B cell (primary cell): ENCODE measurements at places on chromosomes 4 and X.

DNA sequence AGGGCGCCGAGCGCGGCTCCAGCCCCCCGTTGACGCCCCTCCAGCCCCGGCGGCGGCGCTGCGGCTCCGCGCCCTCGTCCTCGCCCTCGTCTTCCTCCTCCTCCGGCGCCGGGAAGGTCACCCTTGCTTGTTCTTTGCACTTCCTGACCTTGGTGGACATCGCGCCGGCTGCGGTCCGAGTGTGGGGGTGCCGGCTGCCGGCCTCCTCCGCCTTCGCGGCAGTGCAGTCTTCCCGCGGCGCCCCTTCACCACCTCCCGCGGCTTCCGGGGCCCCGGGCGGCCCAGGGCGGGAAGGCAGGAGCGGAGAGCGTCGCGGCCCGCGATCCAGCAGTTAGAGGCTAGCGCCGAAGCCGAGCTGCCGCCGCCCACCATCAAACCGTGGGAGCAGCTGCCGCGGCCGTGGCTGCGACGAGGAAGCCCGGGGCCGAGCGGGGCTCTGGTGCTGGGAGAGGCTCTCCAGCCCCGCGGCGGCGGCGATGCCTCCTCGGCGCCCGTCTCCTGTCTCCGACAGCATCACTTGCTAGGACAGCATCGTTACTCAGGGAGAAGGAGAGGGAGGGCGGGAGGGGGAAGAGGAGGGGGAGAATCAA, at the start of gene TRPC3:
Gene TRPC3, minus strand, starts transcription at position 540 of the 590 bp plus-strand sequence. Its CDS starts 380 bp downstream, at position 160.
- peak; percentile 36 for DNase-seq

DNA sequence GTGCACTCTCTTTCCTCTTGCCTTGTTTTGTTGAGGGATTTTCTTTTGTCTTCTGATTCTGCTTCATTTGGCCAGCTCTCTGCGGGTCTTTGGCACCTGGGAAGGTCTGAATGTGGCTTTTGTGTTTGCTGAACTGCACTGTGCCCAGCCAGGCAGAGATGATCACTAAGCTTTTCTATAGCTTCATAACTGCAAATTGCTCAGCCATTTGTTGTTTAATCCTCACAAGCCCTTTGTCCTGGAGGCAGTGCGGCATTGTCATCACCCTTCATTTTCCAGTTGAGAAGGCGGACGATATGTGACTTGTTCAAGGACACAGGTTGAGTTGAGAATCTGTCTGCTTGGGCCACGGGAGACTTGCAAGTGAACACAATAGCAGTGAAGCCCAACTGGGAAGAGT, 46.0 kb upstream of the SFRP2 start:
- DNase-seq = no peak

DNA sequence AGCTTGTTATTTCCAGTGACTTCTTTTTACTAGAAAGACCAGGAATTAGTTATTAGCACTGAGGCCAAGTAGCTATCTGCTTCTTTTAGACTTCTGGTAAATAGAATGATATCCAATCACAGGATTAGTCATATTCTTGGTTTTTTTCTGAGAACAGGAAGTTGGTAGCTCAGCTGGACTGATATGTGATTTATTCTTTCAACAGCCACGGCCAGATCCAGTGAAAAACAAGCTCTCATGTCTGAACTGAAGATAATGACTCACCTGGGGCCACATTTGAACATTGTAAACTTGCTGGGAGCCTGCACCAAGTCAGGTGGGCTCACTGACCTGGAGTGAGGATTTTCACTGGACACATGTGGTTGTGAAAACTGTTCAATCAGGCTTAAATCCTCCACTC, 48.6 kb downstream of the PDGFRA start:
- DNase-seq = no peak

DNA sequence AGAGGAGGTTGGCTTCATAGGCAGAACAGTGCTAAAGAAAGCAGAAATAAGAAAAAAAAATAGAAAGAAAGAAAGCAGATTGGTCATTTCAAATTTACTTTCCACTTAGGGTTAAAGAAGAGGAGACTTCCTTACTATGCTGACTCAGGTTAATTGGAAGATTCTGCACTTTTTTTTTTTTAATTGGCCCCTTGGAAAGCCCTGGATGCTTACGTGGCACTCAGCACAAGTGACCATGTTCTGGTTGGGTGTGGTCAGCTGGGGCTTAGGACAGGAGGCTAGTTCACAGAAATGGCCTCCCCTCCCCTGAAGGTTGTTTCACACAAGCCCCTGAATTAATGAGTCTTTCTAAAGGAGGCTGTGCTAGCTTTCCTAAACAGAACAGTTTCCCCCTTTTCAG, 14.5 kb downstream of the MAGEA9B start:
- DNase-seq = no peak

DNA sequence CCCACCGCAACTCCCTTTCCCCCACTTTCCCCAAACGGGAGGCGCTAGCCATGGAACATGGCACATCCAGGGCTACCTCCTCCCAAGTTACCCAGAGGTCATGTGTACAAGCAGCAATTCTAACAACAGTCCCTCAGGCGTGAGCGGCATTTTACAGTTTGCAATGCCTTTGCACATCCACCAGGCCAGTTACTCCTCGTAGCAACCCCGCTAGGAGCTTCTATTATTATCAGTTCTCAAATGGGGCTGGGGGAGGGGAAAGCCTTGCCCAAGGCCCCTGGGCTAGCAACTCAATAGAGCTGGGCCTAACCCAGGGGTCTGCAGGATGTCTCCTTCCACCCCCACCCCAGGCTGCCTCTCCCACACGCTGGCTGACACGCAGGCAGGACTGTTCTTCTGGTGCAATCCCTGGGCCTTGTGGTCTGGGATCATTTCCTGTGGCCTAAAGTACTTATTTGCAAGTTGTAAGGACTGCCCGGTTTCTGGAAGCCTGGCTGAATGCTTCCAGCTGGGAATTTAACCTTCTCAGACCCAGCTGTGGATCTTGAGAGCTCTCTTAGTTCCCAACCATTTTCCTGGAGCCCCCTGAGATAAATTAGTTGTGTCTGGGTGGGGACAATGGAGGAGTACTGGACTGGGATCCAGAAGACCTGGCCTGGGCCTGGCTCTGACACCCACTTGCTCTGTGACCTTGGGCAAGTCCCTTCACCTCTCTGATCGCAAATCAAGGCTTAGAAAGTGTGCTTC, 27.7 kb downstream of the PJA1 start:
- no peak for DNase-seq

DNA sequence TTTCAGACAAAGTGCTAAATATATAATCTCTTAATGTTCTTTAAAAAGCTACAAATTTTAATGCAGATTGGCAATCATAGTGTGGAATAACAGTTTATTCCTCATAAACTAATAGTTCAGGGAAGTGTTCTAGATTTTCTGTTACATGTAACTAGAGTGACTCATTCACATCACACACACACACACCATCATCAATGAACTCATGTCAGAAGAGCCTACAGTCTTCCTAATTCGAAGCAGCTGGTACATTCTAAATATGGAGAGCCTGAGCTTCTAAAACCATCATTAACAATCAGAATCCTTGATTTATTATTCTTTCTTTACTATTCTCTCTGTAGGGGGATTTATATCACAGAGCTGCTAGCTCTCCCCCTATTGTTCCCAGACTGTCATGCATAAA, 49.6 kb downstream of the DKK2 start:
- no peak for DNase-seq

GRCh38 chr4:70443329-70443728, 28.7 kb upstream of the MUC7 start:
- no peak for DNase-seq

DNA sequence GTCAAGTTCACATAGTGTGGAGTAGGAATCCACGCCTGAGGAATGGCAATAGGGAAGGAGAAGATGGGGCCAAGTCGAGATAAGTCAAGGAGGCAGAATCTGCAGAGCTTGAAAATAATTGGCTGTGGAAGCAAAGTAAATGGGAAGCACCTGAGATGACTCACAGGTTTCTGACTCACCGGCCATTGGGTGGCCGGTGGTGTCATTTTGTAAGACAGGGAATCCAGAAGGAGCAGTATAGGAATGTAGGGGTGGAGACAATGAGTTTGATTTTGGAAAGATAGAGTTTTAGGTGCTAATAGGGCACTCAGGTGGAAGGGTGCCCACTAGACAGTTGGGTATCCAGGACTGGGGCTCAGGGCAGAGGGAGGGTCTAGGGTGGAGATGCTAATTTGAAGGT, 201.0 kb upstream of the MAMLD1 start:
- no peak for DNase-seq

DNA sequence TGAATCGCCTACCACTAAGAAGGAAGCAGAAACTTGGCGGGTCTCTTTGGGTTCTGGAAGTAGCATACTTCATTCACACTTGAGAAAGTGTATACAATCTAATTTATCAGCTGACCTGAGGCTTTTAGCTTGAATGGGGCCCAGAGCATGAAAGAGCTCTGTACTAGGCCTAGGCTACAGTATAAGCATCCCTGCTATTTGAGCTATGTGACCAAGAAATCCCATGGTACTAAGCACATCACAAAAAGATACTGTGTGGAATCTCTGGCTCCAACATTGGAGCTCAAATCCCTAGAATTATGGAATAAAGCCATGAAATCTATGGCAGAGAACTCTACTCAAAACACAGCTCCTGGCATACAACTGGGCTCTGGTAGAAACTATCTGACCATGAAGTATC, 43.9 kb upstream of the CCDC149 start:
- no peak for DNase-seq

DNA sequence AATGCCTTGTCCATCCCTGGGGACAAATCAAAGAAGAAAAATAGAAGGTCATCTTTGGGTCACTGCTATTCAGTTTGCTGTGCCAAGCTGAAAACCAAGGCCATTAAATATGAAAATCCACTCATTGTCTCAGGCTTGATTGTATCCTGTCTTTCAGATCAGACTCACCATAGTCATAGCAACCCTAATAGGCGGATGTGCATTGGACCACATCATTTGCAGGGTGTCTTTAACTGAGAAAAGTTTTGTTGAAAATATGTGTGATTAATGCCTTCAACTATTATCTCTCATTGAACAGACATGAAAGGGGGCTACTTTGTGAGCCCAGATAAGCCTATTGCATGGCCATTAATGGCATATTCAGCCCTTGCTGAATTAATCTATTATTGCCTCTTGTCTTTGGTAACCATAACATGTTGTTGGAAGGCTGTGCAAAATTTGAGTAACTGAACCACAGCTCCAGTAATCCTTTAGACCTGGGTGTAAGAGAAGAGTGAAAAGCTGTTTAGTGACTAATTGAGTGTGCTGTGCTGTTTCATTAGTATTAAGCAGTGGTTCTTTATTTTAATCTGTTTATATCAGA, 453.6 kb upstream of the EPHA5 start:
- no peak for DNase-seq

- DNase-seq = no peak
These were observed 62.5 kb upstream of the TMEM164 start for GRCh38 chrX:109940411-109940810.

DNA sequence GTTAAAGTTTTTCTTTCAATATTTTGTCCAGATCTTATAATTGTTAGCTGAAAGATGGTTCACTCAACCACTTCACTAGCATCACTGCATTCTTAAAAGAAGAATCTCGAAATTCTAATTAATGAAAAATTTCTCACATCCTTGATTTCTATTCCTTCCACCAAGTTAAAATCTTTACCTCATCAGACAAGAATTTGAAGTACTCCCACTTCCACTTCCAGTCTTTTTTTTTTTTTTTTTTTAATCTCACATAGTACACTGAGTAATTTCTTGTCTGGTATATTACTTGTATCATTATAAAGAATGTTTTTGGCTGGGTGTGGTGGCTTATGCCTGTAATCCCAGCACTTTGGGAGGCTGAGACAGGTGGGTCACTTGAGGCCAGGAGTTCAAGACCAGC, 73.2 kb downstream of the FBXW7 start:
- DNase-seq = no peak

- DNase-seq = no peak
These were observed 53.9 kb downstream of the FAT4 start for GRCh38 chr4:125368671-125369081.

GRCh38 chr4:108716340-108716739, 46.5 kb downstream of the ETNPPL start:
- no peak for DNase-seq

GRCh38 chr4:91035276-91035675, 908.1 kb downstream of the CCSER1 start:
- DNase-seq = no peak

GRCh38 chrX:27008486-27008885, 454.7 kb downstream of the PPP4R3C start:
- DNase-seq = no peak

- DNase-seq = peak; percentile 83
These were observed 50.1 kb downstream of the RASGEF1B start for GRCh38 chr4:81421346-81422218.

GRCh38 chr4:183353557-183353956, 31.3 kb upstream of the CLDN24 start:
- no peak for DNase-seq

- DNase-seq = no peak
These were observed 35.1 kb downstream of the PRIMPOL start for GRCh38 chr4:184684491-184685189.

DNA sequence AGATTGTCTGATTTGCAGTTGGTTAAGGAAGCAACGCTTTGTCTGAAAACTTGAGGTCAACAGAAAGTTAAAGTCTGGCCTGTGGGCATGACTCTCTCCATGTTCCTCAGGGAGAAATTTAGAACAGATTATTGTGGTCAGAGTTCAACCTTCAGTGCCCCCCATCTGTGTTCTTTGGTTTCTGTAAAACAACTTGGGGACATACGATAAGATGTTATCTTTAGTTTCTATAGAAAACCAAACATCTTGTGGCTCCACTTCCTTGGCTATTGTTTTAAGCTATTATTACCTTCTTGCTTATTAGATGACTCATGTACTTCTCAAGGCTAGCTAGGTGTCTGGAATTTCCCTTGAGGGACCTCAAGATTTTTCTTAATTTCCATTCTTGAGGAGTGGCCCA, 507.7 kb downstream of the PDHA2 start:
- no peak for DNase-seq

GRCh38 chr4:77703666-77704065, 98.0 kb downstream of the CXCL13 start:
- DNase-seq = no peak

DNA sequence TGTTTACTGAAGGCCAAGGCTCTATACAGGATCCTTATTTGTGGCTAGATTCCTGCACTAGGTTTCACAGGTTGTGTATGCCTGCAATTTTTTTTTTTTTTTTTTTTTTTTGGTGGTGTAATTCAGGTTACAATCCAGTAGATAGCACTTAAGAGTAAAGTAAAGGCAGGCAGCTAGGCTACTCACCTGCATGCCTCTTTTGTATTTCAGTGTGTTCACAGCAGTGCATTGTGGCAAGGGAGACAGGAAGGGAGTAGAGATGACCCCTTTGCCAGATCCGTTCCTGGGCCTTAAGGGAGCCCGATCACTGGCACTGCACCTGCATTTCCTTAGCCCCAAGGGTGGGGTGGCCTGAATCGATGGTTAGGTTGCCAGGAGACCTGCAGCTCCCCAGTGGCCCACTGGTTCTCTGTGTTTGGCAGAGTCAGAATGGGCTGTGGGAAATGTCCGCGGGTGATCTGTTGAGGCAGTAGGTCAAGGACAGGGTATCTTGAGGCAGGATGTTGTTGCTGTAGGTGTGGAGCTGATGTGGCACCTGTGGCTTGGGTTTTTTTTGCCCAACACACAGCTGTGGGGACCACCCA, 374.9 kb upstream of the AADAT start:
- no peak for DNase-seq

DNA sequence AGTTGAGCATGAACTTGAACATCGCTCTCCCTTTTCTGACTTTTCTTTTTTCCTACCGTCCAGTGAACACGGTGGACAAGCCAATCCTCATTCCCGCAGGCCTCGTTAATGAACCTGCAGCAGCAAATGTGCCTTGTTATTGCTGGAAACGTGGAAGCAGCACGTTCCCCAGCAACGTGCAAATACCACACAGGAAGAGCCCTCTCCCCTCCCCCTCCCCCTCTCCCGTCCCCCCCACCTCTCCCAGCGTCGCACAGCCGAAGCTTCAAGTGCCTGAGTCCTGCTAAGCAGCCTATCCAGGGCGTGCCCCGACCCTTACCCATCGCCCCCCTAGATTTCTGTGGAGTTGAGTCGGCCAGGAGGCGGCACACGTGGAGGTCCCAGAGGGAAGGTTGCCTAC, 219.9 kb downstream of the BCOR start:
- no peak for DNase-seq
